ENCODE measurements at places on chromosomes 12 and 14.
A peak's percentile ranks its signal among the peaks of the same experiment; 100 is the strongest.

DNA sequence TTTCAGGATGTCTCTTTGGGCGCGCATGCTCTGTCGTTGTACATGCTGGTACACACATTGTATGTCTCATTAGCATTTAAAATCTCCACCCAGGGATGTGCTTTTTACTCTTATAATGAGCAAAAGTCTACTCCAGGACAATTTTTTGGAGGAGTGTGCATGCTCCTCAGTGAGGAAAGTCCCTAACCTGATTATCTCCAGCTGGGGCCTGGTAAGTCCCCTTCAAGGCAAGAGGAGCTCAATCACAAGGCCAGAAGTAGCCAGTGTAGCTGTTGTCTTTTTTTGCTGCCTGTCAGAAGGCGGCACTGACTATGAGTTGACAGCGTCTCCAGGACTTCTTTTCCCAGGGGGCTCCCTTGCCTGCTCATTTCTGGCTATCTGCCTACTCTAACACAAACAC is 218.3 kb upstream of the CNTN1 start:
- DNase-seq: peak; percentile 53

DNA sequence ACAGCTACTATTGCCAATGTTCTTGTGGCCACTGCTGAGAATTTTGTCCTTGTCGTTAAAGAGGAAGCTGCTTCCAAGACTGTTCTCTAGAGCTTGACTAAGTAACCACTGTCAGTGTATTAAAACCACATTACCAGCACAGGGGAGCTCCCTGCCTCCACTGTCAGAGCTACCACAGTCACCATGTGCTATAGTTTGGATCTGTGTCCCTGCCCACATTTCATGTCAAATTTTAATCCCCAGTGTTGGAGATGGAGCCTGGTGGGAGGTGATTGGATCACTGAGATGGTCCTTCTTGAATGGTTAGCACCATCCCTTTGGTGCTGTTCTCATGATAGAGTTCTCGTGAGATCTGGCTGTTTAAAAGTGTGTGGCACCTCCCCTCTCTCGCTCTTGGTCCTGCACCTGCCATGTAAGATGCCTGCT is 23.2 kb upstream of the RAP1B start:
- no peak for DNase-seq

- no peak for DNase-seq
These were observed 291.6 kb downstream of the AKAP6 start for GRCh38 chr14:32620724-32621123.

DNA sequence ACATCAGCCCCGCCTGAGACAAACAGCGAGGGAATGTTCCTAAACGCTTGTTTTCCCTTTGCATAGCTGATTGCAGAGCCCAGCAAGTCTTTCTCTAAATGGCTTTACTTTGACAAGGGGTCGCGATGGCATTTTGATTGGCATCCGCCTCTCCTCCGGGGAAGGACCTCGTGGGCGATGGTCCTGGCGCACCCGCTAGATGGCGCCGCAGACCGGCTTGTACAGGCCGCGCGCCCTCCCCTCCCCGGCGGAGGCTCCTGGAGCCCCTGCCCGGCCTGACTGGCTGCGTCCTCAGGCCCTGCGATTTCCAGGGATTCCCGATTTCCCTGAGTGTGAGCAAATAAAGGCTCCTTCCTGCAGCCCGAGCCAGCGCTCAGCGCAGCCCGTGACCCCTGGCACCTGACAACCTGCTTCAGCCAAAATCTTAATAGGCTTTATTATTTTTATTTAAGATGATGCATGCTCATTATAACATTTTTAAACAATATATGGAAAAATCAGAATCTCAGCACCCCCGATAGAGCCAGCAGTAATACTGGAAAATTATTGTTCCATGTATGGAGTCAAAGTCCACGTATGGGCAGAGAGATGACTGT is 468.3 kb downstream of the AACS start:
- DNase-seq: peak; percentile 86

- DNase-seq: no peak
These were observed 185.4 kb downstream of the NOVA1 start for GRCh38 chr14:26412421-26412820.

DNA sequence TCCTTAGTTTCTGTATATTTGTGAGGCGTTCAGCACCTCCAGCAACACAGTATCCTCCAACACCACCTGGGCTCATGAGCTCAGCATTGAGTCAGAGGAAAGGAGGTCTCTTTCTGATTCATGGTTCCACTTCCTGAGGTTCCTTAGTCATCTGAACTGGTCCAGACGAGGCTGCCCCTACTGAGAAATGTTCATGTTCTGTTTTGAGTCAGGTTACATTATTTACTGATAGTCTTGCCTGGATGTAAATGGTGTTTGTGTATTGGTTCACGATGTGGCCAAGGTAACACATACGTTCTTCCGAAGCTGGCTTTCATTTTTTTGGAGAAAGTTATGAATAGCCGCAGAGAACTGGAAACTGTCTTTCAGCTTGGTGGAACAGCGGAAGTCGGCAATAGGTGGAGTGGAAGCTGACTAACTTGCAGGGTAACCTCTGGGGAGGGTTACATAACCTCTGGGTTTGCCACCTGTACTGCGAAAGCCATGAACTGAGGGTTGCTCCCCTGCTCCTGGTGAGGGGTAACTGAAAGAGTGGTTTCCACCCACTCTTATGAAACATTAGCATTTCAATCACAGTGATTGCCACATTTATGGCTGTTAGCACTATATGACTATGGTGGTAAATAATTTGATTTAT is 42.2 kb upstream of the MANSC4 start:
- DNase-seq: no peak

- no peak for DNase-seq
These were observed 300.1 kb downstream of the VRK1 start for GRCh38 chr14:97097296-97097695.

GRCh38 chr14:76320975-76321374 is 55.0 kb upstream of the ESRRB start:
- no peak for DNase-seq

- DNase-seq: peak; percentile 28
These were observed at the start of gene LUM for GRCh38 chr12:91111366-91112325. Gene LUM, minus strand, starts transcription at chr12:91111494. Its CDS starts 2,515 bp downstream, at chr12:91108979.

DNA sequence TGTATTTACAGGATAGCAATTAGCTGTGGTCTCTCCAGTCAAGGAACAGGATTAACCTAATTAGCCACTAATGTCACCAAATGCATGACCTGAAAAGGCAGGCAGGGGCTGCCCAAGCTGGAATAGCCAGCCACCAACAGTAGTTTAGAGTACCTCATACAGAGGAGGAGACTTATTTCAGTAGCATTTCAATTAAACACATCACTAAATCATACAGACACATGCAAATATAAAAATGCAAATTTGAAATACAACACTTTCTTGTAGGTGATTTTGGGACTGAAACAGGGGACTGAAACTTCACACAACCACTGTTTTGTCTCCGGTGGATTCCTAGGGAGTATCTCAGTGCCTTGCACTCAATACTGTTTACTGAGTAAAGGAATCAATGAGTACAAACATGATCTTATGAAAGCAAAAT is 636 bp upstream of the IFNG-AS1 start:
- no peak for DNase-seq

GRCh38 chr12:57201219-57201618 is 15.4 kb upstream of the NXPH4 start:
- no peak for DNase-seq

DNA sequence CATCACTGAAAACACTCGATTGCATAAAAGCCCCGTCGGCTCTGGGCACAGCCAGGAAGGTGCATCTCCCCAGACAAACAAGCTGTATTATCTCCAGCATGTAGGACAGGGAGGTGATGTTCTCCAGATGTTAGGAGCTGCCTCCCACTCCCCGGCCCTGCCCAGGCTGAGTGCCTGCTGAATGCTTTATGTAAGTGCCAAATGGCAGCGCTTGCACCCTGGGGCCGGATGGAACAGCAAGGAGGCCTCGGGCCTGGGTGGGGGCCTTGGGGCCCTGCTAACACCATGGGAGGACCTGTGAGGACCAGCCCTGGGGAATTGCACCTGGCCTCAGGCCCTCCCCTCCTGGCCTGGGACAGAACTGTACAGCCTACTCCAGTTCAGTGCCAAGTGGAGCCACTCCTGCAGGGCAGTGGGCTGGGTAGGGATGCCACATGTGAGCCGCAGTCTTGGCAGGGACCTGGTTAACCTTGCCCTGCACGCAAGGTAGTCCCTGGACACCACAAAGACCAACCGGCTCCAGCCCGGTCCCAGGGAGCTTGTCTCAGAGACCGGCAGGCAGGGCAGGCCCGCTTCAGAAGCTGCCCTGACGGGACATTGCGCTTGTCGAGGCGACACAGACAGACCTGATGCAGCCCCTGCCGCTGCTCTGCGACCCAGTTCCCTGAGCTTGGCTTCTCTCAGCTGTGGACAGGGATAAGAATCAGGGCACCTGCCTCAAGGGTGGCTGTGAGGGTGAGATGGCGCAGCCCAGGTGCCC is 35.3 kb upstream of the PPP1R13B start:
- no peak for DNase-seq

DNA sequence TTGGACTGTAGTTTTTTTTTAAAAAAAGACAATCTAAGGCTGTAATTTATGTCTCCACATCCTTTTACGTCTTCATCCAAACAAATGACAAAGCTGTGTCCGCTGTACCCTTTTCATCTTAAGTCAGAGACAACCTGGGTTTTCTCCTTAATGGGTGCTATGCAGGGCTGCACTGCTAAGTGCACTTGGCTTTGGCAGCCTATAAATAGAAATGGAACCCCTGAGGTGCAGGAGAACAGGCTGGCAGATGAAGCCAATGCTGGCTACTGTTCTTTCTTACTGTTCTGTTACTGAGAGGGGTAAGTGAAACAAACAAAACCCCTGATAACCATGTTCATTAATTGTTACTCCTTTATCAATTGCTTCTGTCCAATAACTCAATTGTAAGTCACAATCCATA is 47.1 kb upstream of the KICS2 start:
- no peak for DNase-seq

- no peak for DNase-seq
These were observed 49.6 kb downstream of the STON2 start for GRCh38 chr14:81350344-81351130.

GRCh38 chr14:72646861-72647528 is 246.9 kb downstream of the DPF3 start:
- DNase-seq: no peak

GRCh38 chr14:96681829-96682228 is 115.4 kb upstream of the VRK1 start:
- DNase-seq: no peak

GRCh38 chr14:55713486-55713885 is 133.5 kb downstream of the KTN1 start:
- no peak for DNase-seq

DNA sequence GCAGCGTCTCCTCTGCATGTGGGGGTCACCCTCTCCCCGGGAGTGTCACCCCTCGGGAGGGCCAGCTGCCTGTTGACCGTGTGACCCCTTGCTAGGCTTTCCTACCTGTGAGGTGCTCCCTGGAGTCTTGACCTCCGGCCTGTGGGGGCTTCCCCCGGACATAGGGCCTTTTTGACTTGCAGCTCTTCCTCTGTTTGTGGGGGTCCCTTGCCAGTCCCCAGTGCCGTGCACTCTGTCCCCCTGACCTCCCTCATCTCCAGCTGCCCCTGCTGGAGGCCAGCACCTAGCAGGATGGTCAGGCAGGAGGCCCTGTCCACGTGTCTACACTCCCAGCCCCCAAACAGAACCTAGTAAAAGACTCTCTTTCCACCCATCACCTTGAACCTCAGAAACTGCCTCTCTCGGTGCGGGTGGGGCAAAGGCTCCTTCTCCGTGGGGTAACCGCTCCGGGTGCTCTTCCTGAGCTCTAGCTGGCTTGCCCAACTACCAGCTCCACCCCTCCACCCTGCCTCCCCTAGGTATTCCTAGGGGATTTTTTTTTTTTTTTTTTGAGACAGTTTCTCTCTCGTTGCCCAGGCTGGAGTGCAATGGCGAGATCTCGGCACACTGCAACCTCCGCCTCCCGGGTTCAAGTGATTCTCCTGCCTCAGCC is 810 bp downstream of the AACS start:
- no peak for DNase-seq

DNA sequence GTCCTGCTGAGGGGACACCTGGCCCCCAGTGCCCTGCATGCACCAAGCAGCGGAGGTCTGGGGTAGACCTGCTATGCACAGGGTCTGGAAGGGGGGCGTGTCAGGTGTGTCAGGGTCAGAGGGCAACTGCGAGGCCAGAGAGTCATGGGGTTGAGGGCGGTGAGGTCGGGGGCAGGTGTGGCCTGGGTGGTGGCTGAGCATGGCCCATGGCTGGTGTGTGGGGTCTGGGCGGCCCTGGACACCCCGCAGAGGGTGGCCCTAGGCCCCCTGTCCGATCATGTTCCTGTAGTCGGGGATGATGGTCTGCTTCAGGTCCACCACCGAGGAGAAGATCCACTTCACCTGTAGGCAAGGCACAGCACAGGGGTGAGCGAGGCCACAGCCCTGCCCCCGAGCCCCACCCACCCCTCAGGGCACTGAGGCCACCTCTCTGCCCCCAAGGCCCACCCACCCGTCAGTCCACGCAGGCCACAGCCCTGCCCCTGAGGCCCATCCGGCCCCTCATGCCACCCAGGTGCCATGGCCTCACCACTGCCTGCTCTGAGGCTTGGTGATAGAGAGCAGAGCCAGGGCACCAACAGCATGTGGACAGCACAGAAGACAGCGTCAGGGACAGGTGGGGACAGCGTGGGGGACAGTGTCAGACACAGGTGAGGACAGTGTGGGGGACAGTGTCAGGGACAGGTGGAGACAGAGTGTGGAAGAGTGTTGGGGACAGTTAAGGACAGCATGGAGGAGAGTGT is 211.3 kb downstream of the TMEM121 start:
- no peak for DNase-seq

GRCh38 chr12:12081836-12082497 is 11.2 kb downstream of the BCL2L14 start:
- peak; percentile 15 for DNase-seq

- DNase-seq: no peak
These were observed 2.7 kb downstream of the RAP1B start for GRCh38 chr12:68613209-68613904.

DNA sequence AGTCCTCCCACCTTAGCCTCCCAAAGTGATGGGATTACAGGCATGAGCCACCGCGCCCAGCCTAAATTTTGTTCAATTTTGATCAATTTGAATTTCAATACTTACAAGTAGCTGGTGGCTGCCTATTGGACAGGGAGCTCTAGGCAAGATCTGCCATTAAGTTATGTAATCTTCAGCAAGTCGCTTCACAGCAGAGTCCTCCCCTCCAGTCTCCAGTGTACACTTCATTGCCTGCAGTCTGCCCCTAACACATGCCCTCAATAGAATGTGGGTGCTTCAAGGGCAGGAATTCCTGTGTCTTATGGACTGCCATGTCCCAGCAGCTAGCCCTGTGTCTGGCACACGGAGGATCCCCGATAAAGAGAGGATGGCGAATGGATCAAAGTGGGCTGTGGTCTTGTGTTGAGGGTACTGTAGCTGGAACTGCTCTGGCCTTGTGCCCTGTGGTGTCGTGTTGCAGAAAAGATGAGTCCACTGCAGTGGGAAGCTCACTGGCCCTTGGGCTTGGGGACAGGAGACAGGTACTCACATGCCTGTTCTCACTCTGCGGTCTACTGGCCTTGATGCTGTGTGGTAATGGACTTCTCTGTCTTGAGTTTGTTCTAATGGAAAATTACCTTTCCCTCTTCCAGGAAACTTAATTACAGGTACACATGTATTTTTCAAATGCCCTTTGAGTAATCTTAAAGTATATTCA is 67.6 kb downstream of the TECPR2 start:
- DNase-seq: no peak

- DNase-seq: peak; percentile 80
These were observed 25.0 kb downstream of the HIP1R start for GRCh38 chr12:122860040-122860853.

Measured in retina (tissue), 1 donor.